ENCODE measurements at places on chromosomes 12 and 14. TPM values are rescaled to one million over a fixed set of nuclear protein-coding genes. Genes with fewer than 3 reads are reported as not detected.

The FAM186B gene
- 2.1 TPM for total RNA-seq

The PHETA1 gene
- 9.8 TPM for total RNA-seq

The TRHDE gene
- 0.81 TPM for total RNA-seq

The SERPINA1 gene
- total RNA-seq: 16.4 TPM

The LRTM2 gene
- not detected for total RNA-seq

The MIS18BP1 gene
- 42.3 TPM for total RNA-seq

The FITM1 gene
- total RNA-seq: not detected

The CRACR2A gene
- 1.5 TPM for total RNA-seq

The TAS2R20 gene
- 9.8 TPM for total RNA-seq

The LRRC43 gene
- 6.4 TPM for total RNA-seq

The DEGS2 gene
- 2.1 TPM for total RNA-seq

The OR6C2 gene
- not detected for total RNA-seq

The SLC10A1 gene
- total RNA-seq: not detected

DNA sequence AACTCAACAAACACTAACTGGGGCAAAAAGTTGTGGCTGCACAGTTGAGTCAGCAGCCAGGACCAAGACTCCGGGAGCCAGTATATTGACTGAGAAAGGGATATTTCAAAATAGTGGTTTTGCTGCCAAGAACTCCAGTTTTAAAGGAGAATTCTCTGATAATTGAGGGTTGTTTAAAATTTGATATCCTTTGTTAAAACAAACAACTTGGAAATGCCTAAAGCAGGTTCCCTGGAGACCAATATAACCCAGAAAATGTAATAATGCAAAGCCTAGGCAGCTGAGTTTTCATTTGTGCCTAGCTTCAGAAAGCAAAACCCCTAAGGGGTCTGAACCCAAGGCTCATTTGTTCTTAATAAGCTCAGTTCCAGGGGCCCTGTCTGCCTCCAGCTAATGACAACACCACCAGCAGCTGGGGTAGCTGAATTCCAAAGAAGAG lies 311.7 kb upstream of the CCDC196 start:
- H3K27ac ChIP-seq: no peak overlapping the region
- DNase-seq: no peak
- H3K4me1 ChIP-seq: no peaks in the 10 kb centered on the region
- H3K36me3 ChIP-seq: no peaks in the 10 kb centered on the region

DNA sequence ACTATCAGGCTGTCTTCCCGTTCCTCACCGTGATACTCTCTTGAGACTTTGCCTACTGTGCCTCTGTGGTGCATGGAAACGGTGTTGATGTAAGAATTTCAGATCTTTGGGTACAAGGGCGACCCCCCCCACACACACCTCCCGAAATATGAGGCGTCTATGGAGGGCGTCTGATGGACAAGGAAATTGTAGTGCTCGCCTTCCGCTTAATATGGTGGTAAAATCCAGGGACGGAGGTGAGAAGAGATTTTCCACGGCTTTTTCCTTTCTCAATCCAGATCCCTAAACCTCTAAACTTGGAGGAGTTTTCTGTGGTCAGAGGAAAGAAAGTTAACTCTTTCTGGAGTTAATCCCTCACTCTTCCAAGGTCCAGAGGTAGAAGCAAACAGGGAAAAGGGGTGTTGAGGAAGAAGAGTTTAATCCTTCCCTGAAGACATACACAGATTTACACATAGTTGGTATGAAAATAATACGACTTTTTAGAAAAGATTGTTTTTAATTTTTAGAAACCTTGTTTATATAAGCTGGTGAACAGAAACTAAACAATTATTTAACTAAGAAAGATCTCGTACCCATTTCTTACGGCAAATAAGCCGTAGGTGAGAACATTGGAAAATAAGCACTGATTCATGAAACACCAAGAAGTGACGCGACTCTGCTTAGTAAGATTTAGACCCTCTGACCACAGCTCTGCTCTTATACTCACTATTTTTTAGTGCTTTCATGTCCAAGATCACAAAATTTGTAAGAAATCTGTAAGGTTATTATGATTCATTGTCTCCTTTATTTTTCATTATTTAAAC lies 23.1 kb upstream of the RNASE12 start:
- no peaks in the 10 kb centered on the region for H3K4me1 ChIP-seq
- no peak for DNase-seq
- H3K4me3 ChIP-seq: peak overlapping the region; percentile 5
- H3K36me3 ChIP-seq: no peaks in the 10 kb centered on the region

- H3K27me3 ChIP-seq: no peaks in the 10 kb centered on the region
- H3K4me1 ChIP-seq: no peaks in the 10 kb centered on the region
- DNase-seq: no peak
Observed at GRCh38 chr12:79227091-79227490, 362.5 kb downstream of the SYT1 start.

GRCh38 chr12:46373301-46374296 lies 1.0 kb upstream of the SLC38A2 start:
- peaks cover 27% of the 10 kb centered on the region for H3K36me3 ChIP-seq
- peak; percentile 44 for DNase-seq
- H3K27me3 ChIP-seq: no peaks in the 10 kb centered on the region
- peak overlapping the region; percentile 56 for H3K4me3 ChIP-seq
- peaks cover 23% of the 10 kb centered on the region for H3K4me1 ChIP-seq

DNA sequence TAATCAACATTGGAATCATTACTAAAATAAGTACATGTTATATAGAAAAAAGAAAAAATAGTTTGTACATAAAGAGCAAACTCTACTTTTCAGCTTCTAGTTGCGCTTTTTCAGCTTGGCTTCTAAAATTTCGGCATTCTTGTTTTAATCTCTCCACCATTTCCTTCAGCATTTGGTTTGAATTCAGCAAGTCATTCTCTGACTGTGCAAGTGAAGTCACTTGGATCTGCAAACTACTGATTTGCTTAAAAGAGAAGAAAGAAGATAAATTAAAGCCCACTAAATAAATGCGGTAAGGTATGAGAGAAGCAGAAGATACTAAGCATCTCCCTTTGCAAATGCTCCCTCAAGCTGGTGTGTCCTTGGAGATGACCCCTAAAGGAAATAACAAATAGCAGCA lies 126.3 kb downstream of the CEP83 start:
- no peaks in the 10 kb centered on the region for H3K4me1 ChIP-seq
- DNase-seq: no peak
- H3K36me3 ChIP-seq: no peaks in the 10 kb centered on the region
- no peaks in the 10 kb centered on the region for H3K27me3 ChIP-seq

DNA sequence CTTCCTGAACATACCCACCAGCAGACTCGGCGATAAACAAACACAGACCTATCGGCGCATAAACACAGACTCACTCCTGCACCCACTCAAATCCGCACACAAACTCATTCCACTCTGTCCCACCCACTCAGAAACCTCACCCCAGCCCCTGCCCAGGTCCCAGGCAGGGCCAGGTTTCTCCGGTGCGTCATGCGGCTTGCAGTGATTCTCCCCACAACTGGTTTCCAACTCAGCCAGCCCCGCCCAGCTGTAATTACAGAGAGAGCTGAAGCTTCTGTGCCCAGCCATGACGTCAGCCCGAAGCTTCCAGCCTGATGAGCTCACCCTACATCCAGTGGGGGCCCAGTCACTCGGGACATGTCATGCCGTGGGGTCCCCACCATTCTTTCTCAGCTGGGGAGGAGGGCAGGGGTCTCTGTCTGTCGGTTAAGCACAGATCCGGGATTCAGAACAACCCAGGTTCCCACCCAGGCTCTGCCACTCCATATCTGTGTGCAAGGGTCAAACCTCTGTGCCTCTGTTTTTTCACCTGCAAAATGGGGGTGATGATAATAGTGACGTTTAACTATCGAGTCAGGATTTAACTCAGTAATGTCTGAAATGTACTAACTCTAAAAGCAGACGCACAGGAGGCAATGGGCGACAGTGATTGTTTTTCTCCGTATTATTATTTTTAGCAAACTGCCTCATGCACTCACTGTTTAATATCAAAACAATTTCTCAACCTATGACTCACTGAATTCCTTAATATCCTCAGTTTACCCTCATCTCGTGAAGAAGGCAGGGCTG lies 2.3 kb upstream of the HSPB8 start:
- H3K4me3 ChIP-seq: no peak overlapping the region
- peak overlapping the region; percentile 94 for H3K27ac ChIP-seq
- H3K4me1 ChIP-seq: peaks cover 28% of the 10 kb centered on the region
- H3K27me3 ChIP-seq: no peaks in the 10 kb centered on the region
- DNase-seq: peak; percentile 90
- no peaks in the 10 kb centered on the region for H3K36me3 ChIP-seq

- DNase-seq: no peak
- no peaks in the 10 kb centered on the region for H3K27me3 ChIP-seq
- H3K36me3 ChIP-seq: no peaks in the 10 kb centered on the region
- no peak overlapping the region for H3K27ac ChIP-seq
Observed at GRCh38 chr12:12608557-12608957, 3.1 kb upstream of the CREBL2 start.

GRCh38 chr14:20118795-20119194 lies 8.3 kb downstream of the OR4K17 start:
- no peak for DNase-seq
- no peak overlapping the region for H3K27ac ChIP-seq
- H3K4me1 ChIP-seq: no peaks in the 10 kb centered on the region
- no peaks in the 10 kb centered on the region for H3K36me3 ChIP-seq
- no peak overlapping the region for H3K4me3 ChIP-seq
- H3K27me3 ChIP-seq: no peaks in the 10 kb centered on the region

DNA sequence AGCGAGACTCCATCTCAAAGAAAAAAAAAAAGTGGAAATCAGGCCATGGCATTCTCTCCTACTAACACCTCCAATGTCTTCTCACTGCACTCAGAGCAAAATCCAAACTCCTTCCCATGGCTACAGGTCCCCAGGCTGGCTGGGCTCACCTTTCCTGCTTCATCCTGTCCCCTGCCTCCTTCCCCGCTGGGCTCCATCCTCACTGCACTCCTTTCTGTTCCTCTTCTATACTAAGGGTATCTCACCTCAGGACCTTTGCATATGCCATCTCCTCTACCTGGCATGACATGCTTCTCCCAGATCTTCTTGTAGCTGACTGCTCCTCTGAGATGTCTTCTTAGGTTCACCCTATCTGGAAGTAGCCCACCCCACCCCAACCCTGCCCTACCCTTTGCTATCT lies 111.1 kb downstream of the DPF3 start:
- no peak overlapping the region for H3K4me3 ChIP-seq
- no peaks in the 10 kb centered on the region for H3K36me3 ChIP-seq
- H3K27ac ChIP-seq: no peak overlapping the region
- H3K27me3 ChIP-seq: no peaks in the 10 kb centered on the region

DNA sequence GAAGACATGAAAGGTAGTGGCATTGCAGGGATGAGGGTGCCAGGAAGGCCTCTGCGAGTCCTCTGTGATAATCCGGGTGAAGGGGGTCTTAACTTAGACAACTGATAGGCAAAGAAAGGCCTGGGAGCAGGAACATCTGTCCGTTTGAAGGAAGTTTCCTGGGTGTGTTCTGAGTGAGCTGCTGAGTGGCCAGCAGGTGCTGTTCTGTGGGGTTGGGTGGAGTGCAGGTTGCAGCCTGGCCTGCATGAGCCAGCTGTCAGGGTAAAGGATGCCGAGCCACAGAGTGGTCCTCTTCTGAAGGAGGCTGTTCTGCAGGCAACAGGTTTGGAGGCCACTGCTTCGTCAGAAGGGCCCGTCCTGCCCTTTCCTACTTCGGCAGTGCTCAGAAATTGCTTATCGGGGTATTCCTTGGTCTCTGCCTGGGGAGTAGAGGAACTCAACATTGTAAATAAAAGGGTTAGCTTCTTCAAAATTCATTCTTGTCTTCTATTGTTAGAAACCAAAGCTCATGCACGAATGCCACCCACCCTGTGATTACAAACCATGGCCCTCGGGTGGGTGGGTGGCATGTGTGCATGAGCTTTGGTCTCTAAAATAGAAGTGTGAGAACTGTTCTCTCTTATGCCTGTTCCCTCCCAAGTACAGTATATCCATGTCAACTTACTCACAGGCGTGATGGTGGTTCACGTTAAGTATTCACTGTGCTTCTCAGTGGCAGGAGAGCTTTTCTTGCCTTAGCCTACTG lies 118.9 kb downstream of the CHST11 start:
- H3K27me3 ChIP-seq: no peaks in the 10 kb centered on the region
- H3K4me1 ChIP-seq: no peaks in the 10 kb centered on the region
- no peak for DNase-seq
- H3K27ac ChIP-seq: no peak overlapping the region

GRCh38 chr14:59305836-59306555 lies 117.5 kb downstream of the DAAM1 start:
- no peaks in the 10 kb centered on the region for H3K36me3 ChIP-seq
- no peak overlapping the region for H3K4me3 ChIP-seq
- H3K27me3 ChIP-seq: no peaks in the 10 kb centered on the region
- peak overlapping the region; percentile 66 for H3K27ac ChIP-seq

GRCh38 chr12:49066120-49066519 lies 3.7 kb downstream of the RHEBL1 start:
- DNase-seq: no peak
- no peak overlapping the region for H3K27ac ChIP-seq
- H3K27me3 ChIP-seq: no peaks in the 10 kb centered on the region
- no peak overlapping the region for H3K4me3 ChIP-seq

GRCh38 chr12:58654021-58654420 lies 266.3 kb downstream of the LRIG3 start:
- no peaks in the 10 kb centered on the region for H3K36me3 ChIP-seq
- H3K27me3 ChIP-seq: no peaks in the 10 kb centered on the region
- no peak overlapping the region for H3K27ac ChIP-seq
- no peak for DNase-seq
- H3K4me1 ChIP-seq: no peaks in the 10 kb centered on the region

GRCh38 chr14:96146131-96146771 lies 58.4 kb upstream of the BDKRB2 start:
- H3K36me3 ChIP-seq: no peaks in the 10 kb centered on the region
- H3K27ac ChIP-seq: peak overlapping the region; percentile 66
- DNase-seq: peak; percentile 84
- no peak overlapping the region for H3K4me3 ChIP-seq
- H3K4me1 ChIP-seq: peaks cover 11% of the 10 kb centered on the region
- no peaks in the 10 kb centered on the region for H3K27me3 ChIP-seq

DNA sequence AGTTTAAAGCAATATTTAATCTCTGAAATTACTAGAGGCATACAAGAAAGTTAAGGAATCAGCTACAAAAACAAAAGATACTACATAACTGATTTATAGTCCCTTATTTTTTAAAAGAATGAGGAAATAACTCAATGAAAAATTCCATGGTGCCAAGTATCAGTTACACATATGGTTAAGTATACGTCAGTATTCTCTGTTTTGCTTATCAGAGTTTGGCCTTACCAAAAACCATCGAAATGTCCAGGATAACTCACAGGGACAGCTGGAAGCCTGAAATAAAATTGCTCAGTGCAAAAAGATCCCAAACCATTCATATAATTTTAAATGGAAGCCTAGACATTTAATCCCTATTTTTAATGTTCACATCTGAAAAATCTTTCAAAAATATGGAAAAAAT lies 3.6 kb downstream of the CFL2 start:
- H3K36me3 ChIP-seq: no peaks in the 10 kb centered on the region
- no peak overlapping the region for H3K27ac ChIP-seq
- no peak overlapping the region for H3K4me3 ChIP-seq
- no peaks in the 10 kb centered on the region for H3K27me3 ChIP-seq
- DNase-seq: no peak
- peaks cover 4% of the 10 kb centered on the region for H3K4me1 ChIP-seq

DNA sequence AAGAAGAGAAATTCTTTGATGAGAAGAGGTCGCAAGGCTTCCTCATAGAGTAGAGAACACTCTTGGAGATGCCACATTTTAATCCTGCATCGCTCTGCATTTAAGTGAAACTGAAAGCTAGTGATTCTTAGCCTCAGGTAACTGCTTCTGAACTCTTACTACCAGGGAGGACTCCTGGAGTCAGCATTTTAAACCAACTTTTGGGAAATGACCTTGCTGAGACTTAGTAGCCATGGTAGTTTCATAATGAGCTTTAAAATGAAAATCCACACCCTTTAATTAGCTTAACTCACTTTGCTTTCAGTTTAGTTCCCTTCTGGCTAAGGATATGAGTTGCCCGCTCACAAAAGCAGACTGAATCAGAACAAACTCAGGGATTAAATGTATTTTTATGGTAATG lies 80.3 kb downstream of the SYNE2 start:
- H3K4me3 ChIP-seq: no peak overlapping the region
- DNase-seq: no peak
- no peaks in the 10 kb centered on the region for H3K36me3 ChIP-seq
- peak overlapping the region; percentile 66 for H3K27ac ChIP-seq
- peaks cover 15% of the 10 kb centered on the region for H3K4me1 ChIP-seq
